ENCODE measurements at places on chromosomes 12 and 14. TPM values are rescaled to one million over a fixed set of nuclear protein-coding genes. Genes with fewer than 3 reads are reported as not detected.

- no peak overlapping the region for H3K4me3 ChIP-seq
- no peaks in the 10 kb centered on the region for H3K36me3 ChIP-seq
- no peaks in the 10 kb centered on the region for H3K4me1 ChIP-seq
- DNase-seq = no peak
- no peaks in the 10 kb centered on the region for H3K27me3 ChIP-seq
Observed at GRCh38 chr12:83514372-83514771, 827.7 kb downstream of the TMTC2 start.

The ATG2B gene
- 18.9 TPM for total RNA-seq

The PLEKHG7 gene
- total RNA-seq = not detected

The DPF3 gene
- 7.4 TPM for total RNA-seq

- H3K27ac ChIP-seq = no peak overlapping the region
- no peak for DNase-seq
- H3K36me3 ChIP-seq = no peaks in the 10 kb centered on the region
- no peak overlapping the region for H3K4me3 ChIP-seq
Observed at GRCh38 chr12:53985994-53986685, 1.2 kb downstream of the HOXC10 start.

DNA sequence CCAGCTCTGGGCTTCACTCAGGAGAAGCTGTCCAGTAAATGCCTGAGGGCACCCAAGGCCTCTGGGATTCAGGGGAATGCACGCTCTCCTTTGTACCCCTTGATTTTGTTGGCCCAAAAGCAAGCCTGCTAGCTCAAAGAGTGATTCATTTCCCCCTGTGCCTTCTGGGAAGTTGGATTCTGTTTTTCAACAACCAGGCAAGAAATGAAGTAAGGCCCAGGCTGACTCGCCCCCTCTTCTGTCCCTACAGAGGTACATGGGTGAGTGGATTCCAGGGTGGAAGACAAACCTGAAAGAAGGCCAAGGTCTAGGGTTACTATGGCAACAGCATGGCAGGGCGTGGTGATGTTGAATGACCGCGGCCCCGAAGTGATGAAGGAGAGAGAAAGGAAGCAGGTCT, 9.3 kb upstream of the SERPINA5 start:
- no peaks in the 10 kb centered on the region for H3K36me3 ChIP-seq
- H3K27me3 ChIP-seq = no peaks in the 10 kb centered on the region
- no peak overlapping the region for H3K4me3 ChIP-seq
- H3K4me1 ChIP-seq = no peaks in the 10 kb centered on the region

- no peak overlapping the region for H3K27ac ChIP-seq
- H3K36me3 ChIP-seq = peaks cover 2% of the 10 kb centered on the region
- peaks cover 22% of the 10 kb centered on the region for H3K4me1 ChIP-seq
- DNase-seq = no peak
- H3K4me3 ChIP-seq = no peak overlapping the region
- no peaks in the 10 kb centered on the region for H3K27me3 ChIP-seq
Observed at GRCh38 chr14:104224506-104225277, 86.3 kb downstream of the KIF26A start.
